ENCODE measurements at places on chromosomes 4 and X.
A peak's percentile ranks its signal among the peaks of the same experiment; 100 is the strongest.

DNA sequence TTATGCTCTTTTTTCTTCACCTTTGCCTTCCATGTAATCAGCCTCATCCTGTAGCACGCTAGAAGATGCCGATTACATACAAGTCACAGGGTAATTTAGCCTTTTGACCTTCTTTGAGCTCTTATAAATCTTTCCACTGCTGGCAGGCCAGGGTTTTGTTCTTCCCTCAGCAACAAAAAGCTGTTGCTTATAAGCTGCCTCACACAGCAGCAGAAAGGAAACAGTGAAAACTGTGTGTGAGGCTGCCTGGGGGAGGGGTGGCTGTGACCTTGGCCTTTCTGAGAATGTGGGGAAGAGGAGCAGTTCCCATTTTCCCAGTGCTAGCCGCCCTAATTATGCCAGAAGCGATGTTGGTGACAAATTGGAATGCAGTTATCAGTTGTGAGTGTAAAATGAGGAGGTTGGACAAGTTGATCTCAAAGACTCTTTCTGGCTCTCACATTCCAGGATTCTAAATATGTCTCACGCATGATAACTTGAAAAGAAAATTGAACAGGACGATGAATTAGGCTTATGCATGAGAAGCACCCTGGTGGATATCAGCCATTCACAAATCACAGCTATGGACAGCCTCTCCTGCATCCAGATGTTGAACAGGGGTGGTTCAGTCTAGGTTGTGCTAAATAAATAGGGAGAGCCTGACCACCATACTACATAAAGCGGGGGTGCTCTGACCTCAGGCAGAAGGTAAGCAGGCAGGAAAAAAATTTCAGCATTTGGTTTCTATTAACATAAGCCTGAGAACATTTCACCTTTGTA, 25.7 kb downstream of the SLITRK2 start:
- DNase-seq, result no peak

DNA sequence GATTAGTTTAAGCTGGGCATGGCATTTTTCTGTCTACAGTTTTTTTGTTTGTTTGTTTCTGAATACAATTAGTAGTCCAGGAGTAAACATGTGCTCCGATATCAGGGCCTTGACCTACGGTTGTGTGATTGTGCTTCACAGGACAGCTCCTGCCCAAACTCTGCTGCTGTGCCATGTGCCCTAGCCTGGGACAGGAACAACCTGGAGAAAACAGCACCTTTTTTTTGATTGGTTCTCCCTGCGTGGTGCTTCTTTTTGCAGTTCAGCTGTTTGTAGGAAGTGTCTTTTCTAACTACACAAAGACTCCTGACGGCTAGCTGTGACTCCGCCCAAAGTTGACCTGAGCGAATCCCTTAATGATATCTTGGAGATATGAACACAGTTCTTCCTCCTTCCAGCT, 158.8 kb downstream of the ATP10D start:
- no peak for DNase-seq

- peak; percentile 16 for DNase-seq
Observed at GRCh38 chrX:110847334-110847733, 51.7 kb upstream of the CHRDL1 start.

GRCh38 chr4:27055221-27055760, 194.7 kb downstream of the STIM2 start:
- no peak for DNase-seq

DNA sequence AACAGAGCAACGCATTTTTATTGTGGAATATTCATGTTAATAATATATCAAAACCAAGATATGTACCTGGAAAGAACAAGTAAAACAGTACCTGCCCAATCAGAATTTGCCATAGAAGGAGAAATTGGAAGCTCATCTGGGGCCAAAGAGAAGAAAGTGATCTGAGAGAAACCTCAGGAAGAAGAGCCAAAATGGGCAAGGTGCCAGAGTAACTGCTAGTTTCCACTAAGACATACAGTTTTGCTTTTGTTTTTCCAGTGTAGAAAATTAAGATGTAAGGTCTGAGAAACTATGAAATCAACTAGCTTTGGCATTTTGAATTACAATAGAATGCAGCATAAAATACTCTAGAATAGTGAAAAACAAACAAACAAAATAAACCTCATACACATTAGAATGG, 2201.2 kb downstream of the ARAP2 start:
- no peak for DNase-seq

GRCh38 chr4:10811991-10812390, 127.4 kb upstream of the CLNK start:
- DNase-seq, result no peak

DNA sequence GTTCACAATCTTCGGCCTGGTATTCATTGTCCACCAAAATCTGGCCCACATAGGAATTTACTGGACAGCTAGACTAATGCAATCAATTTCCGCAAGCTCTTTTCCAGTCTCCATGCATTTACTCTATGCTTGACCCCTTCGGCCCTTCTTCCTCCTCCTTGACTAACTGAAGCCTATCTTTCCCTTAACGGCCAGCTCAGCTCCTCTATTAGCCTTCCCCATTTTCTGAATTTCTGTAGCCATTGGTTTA, 1.2 kb upstream of the PHKA2 start:
- no peak for DNase-seq

DNA sequence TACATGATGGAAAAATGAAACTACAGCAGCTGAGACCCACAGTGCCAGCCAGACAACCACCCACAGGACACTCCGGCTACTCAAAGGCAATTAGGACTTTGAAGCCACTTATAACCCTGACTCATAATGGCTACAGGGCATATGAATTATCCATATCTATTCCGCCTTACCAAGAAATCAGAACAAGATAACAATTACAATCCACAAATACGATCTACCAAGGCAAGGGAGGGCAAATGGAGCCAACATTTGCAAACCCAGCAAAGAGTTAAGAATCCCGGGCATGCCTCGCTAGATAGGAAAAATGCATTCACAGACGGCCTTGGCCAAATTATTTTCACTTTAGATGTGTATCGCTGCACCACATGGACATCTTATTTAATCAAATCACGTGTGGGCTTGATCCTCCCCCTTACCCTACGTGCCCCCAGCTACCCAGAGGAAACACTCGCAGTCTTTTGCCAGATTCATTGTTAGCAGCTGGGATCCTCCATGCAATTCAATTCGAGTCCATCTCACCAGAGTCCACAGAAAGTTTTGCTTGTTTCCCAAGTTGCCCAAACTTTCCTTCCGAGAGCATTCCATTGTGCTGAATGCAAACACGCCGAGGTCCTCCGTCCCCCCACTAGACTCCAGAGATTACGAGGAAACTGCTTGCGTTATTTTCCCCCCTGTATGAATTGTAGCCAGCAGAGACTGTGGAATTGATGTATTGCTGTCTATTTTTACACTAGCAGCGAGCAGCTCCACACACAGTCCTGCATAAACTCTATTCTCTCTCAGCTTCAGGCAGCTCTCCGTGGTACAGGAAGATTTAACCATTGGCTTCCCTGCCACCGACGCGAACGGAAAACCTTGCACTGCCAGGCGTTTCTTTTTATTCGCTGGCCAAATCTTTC, 1.2 kb downstream of the PPARGC1A start:
- no peak for DNase-seq
